ENCODE measurements at places on chromosomes 1 and 21. TPM values are rescaled to one million over a fixed set of nuclear protein-coding genes. Genes with fewer than 3 reads are reported as not detected.

- no peak for DNase-seq
These were observed 116.7 kb upstream of the CHRM3 start for GRCh38 chr1:239269706-239270105.

GRCh38 chr1:34761776-34762307, 2.3 kb downstream of the GJB4 start:
- no peak for DNase-seq

- no peak for DNase-seq
These were observed 44.9 kb downstream of the EVA1C start for GRCh38 chr21:32457360-32457840.

- DNase-seq, result peak; percentile 2
These were observed 10.0 kb downstream of the LRRC53 start for GRCh38 chr1:74502432-74502831.

DNA sequence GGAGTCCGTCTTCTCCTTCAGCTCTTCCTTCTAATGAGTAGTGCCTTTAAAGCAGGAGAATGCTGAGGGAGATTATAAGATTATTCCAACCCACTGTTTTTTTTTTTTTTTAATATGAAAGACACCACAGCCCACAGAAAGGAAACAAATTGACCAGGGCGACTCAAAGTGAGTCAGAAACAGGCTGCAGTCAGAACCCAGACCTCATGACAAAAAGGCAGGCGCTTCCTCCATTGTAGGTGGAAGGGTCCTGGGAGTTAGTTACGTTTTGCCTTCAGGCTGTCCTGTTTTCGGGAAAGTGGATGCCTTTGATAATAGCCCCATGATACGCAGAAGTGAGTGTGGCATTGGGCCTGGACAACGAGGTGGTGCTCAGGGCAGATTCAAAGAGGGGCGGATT, 21.0 kb downstream of the PLXNA2 start:
- no peak for DNase-seq

SV2A gene
- total RNA-seq, result 5.9 TPM

GRCh38 chr1:233289676-233290075, 5.8 kb downstream of the PCNX2 start:
- no peak for DNase-seq

TMEM82 gene
- not detected for total RNA-seq

DNA sequence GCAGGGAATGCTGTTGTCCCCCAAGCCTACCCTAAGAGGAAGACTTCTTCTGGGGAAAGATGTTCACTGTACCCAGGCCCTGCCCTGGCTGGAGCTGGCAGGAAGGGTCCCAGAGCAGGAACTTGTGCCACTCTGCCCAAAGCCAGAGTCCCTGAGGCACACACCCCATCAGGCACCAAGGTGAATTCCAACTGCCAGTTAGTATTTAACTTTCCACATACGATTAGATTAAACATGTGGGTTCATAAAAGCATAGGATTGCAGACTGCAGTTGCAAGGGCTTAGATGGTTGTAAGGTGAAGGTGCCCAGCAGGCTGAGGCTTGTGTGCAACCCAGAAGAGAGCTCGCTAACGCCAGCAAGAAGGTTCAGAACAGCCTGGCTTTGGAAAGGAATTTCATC, at the start of gene KCNE2:
TSS of gene KCNE2 (plus strand) at position 274 of the 400 bp plus-strand sequence. CDS start 6,473 bp downstream, outside the sequence.
- no peak for DNase-seq

TFAP2E gene
- 1.0 TPM for total RNA-seq

DNA sequence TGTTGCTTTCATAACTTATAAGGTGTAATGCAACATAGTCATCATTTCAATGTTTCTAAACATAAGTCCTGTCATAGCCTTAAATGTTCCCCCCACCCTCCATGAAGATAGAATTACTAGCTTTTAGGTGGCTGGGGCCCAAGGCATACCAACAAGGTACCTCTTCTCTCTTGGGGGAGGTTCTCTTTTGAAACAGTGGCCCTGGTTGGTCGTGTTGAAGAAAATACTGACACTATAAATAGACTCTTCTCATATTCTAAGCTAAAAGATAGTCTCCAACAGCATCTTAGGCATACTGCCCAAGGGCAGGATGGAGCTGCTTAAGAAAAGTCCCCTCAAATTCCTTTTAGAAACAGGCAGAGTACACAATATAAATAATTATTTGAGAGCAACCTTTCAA, 255.0 kb downstream of the FAF1 start:
- no peak for DNase-seq

DNA sequence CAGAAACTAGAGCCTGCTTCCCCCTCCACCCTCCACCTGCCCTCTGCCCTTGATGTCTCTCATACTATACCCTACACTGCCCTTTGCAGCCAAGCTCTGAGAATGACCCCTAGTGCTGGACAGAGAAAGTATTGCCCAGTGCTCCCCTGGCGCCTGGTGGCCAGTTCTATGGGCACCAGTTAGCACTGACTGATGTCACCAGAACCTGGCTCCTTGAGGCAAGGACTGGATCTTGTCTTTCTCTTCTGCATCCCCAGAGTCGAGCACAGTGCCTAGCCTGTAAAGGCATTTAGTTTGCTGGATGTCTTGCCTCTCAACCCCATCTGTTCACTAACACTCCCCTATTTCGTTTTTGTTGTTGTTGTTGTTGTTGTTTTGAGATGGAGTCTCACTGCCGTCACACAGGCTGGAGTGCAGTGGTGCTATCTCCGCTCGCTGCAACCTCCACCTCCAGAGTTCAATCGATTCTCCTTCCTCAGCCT, 5.9 kb downstream of the PHLDA3 start:
- no peak for DNase-seq

- DNase-seq, result no peak
These were observed 47.9 kb downstream of the ASH1L start for GRCh38 chr1:155514582-155515187.

- DNase-seq, result no peak
These were observed 61.2 kb upstream of the NFASC start for GRCh38 chr1:204809488-204809887.

CFHR1 gene
- not detected for total RNA-seq

LORICRIN gene
- not detected for total RNA-seq

GRCh38 chr21:38402291-38402690, 96.0 kb downstream of the ERG start:
- DNase-seq, result no peak
